NCI-H1092 (cell line): ENCODE measurements at places on chromosomes 16 and 17.

GRCh38 chr17:73533781-73534180, 110.5 kb downstream of the SDK2 start:
- DNase-seq = no peak

DNA sequence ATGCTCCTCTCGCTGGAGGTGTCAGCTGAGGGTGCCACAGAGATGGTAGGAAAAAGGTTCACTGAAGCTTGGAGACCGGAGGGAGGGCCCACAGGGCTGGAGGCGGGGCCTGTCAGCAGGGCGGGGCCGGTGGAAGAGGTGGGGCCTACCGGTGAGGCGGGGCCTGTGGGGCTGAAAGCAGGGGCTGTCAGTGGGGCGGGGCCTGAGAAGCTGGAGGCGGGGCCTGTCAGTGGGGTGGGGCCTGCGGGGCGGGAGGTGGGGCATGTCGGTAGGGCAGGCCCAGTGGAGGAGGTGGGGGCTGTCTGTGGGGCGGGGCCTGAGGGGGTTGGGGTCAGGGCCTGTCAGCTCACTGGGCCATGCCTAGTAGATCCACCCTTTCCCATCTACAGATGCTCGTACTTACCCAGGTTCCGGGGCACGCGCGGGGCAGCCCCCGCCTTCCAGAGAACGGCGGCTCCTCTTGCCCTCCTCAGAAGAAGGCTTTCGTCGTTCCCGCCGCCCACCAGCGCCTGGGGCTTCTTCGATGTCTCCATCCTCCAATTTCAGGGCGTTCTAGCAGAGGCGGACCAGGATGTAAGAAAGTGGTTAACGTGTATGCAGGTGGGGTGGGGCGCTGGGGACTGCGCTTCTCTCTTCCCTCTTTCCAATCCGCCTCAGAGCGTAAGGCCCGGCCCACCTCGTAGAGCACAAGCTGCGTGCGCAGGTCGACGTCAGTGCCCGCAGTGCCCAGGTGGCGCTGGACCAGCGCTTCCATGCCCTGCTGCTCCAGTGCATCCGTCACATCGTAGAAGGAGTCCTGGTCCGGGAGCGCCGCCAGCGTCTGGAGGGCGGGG, 9.8 kb downstream of the TMEM208 start:
- no peak for DNase-seq

DNA sequence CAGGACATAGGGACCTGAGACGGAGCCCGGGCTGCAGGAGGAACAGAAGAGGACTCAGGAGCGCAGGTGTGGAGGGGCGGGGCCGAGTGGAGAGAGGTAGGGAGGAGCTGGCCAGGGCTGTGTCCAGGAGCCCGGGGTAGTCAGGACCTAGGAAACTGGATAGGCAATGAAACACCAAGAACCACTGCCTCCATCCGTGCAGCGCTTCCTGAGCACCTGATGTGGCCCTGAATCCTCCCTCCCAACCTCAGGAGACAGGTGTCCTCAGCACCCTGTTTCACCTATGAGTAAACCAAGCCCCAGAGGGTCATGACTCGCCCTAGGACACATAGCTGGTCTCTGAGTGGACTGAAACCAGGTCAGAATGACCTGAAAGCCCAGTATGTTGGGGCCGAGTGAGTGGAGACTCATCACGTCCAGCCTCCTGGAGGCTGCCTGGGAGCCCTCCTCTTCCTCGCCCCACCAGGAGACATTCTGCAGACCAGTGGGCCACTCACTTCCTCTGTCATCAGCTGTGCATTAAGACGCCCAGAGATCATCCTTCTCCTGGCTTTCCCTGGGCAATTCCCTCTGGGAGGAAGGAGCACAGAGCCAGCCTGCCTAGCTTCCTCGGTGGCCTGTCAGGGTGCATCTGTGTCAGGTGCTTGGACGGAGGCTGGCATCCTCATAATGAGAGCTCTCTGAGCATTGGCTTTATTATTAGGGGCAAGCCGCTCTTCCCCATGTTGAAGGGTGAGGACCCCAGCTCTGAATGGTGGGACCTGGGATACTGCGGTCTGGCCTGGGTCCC, 72.8 kb downstream of the SCNN1B start:
- no peak for DNase-seq

DNA sequence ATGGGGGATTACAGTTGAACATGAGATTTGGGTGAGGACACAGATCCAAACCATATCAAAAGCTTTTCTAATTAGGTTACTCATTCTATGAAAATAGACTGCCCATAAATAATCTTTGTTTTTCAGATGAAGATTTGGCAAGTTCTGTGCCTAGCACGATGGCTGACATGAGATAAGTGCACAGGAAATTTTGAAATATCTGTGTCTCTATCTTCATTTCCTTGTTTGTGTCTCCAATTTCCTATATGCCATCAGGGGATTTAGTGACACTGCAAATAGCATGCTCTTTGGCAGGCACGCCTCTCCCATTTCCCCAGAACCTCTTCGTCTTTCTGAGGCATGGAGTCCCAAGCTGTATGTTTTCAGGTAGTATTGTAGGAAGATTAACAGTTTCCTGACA, 544.6 kb downstream of the CDH13 start:
- DNase-seq = no peak

DNA sequence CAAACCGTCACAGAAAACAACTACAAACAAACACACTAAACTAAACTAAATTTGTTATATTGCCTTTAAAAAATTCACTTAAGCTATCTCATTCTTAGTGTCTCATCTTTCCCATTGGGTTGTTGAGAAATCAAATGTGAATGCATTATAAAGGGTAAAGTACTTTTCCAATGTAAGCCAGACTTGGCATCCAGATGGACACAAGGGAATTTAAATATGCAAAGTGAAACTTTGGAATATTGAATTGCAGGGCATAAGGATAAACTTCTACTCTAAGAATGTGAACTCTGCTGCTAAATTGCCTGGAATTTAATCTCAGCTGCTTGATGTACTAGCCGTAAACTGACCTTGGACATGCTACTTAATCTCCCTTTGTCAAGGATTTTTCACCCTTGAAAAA, 1554.6 kb downstream of the CDH8 start:
- no peak for DNase-seq

GRCh38 chr17:75091855-75092327, 4.1 kb downstream of the SLC16A5 start:
- no peak for DNase-seq

- DNase-seq = no peak
Observed at GRCh38 chr16:87498324-87499188, 5.7 kb upstream of the ZCCHC14 start.

GRCh38 chr17:74063439-74063838, 140.0 kb upstream of the RPL38 start:
- no peak for DNase-seq

DNA sequence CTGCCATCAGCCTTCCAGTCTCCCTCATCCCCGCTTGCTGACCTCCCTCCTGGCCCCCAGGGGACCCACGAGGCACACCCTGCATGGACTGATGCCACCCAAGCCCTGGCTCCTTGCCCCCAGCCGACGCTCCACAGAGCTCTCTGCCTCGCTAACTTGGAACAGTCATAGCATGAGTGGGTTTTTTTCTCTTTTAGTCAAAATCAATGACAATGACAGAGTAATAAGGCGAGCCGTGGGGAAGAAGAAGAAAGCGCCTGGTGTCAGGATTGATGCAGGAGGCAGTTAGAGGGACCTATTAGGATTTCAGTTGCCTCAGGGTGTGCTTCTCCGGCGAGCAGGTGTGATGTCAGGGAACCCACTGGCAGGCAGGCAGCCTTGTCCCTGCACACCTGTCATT, 176.3 kb upstream of the TNRC6C start:
- no peak for DNase-seq

GRCh38 chr16:1789643-1790045, 3.9 kb downstream of the IGFALS start:
- no peak for DNase-seq

DNA sequence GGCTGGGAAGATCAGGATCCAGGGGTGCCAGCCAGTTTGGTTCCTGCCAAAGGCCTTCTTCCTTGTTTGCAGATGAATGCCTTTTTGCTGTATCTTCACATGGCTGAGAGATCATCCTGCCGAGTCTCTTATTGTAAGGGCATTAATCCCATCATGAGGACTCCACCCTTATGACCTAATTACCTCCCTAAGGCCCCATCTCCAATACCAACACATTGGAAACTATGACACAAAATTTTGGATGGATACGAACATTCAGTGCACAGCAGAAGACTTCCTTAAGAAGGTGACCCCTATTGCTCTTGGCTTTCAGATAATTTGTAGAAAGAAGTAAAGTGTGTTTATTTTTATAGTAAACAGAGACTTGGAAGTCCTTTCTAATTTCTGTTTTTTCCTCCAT, 1164.7 kb upstream of the CDH8 start:
- no peak for DNase-seq

DNA sequence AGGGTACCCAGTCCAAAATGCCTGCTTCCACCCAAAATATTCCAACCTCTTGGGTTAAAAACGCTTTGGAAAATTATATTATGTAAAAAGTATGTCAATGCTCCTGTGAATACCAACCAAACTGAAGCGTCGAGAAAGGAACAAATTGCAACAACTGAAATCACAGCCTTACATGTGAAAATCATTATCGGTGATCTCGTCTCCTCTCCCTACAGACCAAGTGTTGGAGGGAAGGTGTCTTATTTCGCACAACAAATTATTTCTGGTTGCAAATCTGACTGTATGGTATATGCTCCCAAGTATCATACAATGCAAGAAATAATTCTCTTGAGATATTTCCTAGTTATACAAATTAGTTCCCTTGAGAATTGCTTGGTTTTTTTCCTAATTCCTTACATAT, 89.3 kb upstream of the CDYL2 start:
- no peak for DNase-seq

DNA sequence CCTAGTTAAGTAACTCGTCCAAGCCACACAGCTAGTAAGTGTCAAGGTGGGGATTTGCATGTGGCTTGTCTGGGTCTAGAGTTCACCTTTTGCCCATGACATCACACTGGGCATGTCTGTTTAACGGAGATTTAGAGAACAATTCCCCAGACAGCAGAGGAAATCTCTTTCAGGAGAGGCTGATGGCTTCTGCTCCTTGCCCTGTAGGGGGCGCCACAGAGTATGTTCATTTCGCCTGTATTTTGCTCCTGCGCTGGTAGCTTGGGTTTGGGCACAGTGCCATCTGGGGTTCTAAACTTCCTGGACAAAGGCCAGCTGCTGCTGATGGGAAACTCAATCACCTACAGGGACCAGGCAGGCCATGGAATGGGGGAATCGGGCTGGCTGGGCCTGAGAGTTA, 20.4 kb downstream of the OTOA start:
- DNase-seq = no peak

DNA sequence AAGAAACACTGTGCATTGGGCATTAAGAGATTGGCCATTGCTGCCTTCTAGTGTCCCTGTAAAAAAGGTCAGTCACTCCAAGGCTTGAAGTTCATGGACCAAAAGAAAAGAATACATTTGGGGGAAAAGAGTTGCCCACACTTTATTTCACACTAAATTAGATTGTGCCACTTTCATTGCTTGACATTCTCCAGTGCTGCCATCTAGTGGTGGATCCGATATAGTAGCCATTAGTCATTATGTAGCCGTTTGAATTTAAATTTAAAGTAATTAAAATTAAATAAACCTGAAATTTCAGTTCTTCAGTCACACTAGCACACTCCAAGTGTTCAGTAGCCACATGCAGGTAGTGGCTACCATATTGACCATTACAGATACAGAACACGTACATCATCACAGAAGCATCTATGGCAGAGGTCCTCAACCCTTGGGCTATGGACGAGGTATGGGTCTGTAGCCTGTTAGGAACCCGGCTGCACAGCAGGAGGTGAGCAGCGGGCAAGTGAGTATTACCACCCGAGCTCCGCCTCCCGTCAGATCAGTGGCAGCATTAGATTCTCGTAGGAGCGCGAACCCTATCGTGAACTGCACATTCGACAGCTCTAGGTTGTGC, 21.9 kb upstream of the CDH5 start:
- no peak for DNase-seq

GRCh38 chr17:76293106-76293505, 15.0 kb downstream of the QRICH2 start:
- DNase-seq = no peak

DNA sequence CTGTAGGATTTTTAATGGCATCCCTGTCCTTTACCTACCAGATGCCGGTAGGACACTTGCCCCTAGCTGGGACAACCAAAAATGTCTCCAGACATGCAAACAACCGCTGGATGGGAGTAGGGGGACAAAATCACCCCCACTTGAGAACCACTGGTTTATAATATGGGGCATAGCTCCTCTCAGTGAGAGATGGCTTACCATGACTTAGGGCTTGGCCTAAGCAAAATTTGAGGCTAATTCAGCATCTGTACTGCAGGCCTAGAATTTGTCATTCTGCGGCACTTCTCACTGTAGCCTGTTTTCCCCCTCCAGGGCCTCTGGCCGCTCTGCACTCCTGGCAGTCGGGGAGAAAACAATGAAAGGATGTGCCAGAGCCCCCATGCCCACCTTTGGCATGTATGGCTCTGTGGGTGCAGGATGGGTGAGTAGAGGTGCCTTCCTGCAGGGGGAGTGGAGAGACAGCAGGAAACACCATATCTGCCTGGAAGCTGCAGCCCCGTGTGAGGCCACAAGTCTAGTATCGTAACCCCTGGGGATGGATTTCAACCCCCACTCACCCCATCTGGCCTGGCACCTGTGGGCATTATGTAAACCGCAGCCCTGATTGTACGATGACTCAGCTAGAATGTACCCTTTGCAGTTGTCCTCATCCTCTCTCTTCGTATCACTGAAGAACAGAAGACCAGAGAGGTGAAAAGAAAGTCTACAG, 268.1 kb downstream of the SOX9 start:
- DNase-seq = no peak

DNA sequence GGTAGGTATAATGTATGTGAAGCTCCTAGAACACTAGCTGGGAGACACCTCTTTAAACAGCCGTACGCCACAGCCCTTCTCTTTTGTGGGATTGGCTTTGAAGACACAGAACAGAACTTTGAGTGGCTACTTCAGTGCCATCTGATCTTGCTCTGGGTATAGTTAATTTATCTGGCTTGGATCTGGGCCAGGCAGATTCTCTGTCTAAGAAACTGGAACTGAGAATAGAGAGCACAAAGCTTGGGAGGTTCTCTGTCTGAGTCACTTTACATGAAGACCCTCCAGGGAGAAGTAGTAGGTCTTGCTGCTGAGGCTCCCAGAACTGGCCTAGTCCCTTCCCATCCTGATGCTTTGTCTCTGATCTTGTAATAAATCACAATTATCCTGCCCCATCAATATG, 721.0 kb upstream of the KIF2B start:
- DNase-seq = no peak

GRCh38 chr16:727291-727977, 528 bp downstream of the HAGHL start:
- DNase-seq = no peak

- no peak for DNase-seq
Observed at GRCh38 chr16:81752225-81752875, 26.7 kb upstream of the PLCG2 start.

DNA sequence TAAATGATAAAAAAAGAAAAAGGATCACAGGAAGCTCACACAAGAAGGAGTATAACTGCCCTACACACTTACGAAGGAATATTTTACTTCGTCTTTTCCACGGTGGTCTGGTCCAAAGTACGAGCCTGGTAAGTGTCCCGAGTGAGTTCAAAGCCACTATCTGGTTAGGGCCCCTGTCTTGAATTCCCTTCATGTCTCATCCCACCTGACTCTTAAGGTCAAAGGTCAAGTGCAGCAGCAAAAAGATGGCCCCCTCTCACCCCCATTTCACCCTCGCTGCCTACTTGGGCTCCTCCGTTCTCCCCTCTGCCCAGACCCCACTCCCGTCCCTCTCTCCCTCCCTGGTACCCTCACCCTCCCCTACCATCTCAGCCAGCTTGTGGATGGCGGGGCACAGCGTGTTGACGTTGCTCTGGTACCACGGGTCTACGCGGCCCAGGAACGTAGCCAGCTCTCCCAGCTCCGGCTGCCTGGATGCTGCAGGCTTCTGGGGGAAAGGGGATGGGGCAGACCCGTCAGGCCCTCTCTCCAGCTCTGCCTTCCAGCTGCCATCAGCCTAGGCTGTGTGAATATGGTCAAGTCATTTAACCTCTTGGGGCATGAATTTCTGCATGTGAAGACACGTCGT, 27.8 kb upstream of the MFSD6L start:
- no peak for DNase-seq
